ENCODE measurements at places on chromosomes 7 and 10.

GRCh38 chr7:11343818-11344413 lies 370.2 kb downstream of the PHF14 start:
- DNase-seq, result peak; percentile 44

- no peak for DNase-seq
These were observed 26.0 kb upstream of the ZNF735 start for GRCh38 chr7:64180989-64181388.

DNA sequence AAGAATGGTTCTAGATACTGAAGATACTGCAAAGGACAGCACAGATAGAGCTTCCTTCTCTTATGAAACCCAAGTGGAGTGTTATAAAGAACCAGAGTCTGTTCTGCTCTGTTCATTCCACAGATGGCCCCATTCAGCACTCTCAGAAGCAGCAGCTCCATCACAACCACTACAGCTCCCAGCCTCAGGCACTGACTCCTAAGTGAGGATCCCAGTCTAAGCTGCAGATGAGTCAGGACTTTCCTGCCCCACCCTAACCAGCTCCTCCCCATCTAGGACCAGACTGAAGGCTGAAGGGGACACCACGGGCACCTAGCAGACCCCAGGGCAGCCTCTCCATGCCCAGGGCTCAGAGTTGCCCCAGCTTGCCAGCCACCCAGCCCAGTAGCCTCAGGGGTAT lies 379.8 kb downstream of the GRID1 start:
- no peak for DNase-seq

- DNase-seq, result no peak
These were observed 31.8 kb downstream of the CNNM1 start for GRCh38 chr10:99360934-99361333.

DNA sequence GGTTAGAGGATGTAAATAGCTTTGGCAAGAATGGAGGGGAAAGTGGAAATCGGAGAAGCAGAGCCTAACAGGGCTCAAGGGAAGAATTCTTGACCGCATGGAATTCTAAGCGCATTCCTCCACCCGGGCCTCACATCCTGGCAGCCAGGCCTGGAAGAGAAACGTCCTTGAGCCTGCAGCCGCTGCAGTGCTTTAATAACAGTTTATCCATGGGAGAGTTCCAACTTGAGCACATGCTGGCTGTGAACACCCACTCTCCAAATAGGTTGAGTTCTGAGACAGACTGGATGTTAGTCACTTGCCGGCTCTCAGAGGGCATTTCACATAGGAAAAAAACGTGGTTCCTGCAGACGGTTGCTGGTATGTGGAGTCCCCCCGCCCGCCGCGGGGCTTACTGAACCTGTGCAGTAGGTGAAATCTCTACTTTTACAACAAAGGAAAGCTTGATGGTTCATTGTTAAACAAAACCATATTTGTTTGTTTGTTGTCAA lies 61.4 kb upstream of the STEAP1B start:
- no peak for DNase-seq

DNA sequence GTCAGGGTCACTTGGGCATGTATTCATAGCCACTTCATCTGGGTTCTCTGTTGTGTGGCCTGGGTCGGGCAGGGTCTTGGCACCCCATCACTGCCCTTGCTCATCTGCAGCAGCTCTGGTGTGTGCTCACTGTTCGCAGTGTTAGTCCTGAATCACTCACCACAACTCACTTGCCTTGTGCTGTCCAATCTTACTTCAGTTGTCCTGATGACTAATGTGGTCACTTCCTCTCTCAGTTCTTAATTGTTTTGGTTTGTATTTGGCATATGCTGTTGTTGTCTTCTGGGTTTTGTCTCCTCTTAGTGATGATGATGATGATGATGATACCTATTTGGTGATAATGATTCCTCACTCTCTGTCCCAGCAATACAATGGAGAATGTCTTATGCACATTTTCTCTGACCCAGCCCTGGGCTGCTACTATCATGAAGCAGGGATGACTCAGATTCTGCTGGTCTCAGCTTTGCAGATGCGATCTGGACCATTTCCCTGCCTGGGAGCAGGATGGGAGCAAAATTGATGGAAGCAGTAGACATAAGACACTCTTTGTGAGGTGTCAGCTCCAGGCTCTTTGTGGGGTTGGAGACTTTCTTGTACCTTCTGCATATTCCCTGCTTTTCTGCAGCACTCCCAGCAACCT lies 17.0 kb downstream of the ADRA2A start:
- no peak for DNase-seq

DNA sequence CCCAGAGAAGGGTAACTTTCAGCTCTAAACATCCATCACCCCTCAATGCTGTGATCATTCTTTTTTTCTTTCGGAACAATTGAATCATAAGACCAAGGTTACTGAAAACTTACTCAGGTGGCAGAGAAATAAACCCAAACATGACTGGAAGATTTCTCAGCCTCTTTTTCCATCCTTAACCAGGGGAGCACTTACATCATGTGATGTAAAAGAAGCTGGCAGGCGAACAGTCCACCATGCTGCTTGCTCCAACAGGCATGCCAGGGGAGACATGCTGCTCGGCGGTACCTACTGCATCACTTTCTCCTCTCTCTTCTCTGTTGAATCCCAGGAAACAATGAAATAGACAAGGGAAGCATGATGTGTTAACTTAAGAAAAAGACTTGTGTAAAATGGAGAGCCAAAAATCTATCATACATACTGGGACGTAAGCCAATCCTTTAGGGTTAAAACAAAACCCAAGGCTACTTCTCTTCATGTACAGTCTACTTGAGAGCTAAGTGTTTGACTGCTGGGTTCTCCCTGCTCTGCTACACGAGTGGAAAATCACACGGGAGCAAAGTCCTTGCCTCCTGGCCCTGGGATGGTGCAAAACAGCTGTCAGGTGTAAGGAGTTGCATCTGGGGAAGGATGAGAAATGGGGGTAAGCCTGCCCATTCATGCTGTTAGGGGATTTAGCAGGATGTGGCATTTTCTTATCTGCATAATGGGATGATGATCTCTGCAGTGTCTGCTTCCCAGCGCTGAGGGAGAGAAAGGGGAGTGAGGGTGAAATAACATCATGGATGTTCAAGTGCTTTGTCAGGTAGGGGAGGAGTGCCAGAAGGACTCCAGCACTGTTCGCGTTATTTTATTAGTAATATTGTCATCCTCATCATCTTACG lies 64.3 kb upstream of the ZNF438 start:
- no peak for DNase-seq

DNA sequence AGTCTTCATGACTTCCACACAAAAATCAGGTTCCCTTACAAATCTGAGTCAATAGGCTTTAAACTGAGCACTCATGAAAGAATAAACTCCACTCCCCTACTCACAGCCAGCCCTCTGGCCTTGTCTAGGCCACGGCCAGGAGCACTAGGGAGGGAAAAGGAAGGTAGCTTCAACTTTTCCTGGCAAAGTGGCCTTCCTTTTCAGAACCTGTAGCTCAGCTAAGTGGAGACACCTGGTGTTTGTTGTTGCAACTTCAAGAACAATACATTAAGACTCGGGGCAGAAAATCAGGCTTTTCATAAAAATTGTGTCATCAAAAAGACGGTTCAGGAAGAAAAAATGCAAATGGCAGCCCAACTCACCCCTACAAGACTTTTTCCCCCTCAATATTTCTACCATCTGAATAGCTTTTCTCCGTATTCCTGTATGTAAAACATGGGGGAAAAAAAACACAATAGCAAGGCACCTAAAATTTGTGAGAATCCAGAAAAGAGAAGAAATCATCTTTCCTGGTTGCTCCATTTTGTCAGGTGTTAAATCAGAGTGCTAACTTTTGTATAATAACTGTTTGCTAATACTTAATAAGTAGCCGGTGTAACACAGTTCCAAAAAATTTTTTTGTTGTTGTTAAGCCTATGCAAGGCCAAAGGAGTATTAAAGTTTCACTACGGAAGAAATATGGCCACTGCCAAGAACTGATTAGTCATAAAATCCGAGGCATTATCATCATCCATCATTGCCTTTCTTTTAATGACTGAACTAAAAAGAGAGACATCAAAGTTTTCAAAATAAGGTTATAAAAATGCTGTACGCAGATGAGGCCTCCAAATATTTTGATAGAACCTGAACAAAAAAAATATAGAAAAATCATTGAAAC lies 66.2 kb upstream of the ARID5B start:
- DNase-seq, result peak; percentile 7

GRCh38 chr10:86747796-86748581 lies 8.4 kb upstream of the BMPR1A start:
- DNase-seq, result no peak

- no peak for DNase-seq
These were observed 196.6 kb upstream of the FRMD4A start for GRCh38 chr10:14527134-14527844.

GRCh38 chr7:41256186-41256945 lies 446.5 kb downstream of the INHBA start:
- DNase-seq, result no peak

DNA sequence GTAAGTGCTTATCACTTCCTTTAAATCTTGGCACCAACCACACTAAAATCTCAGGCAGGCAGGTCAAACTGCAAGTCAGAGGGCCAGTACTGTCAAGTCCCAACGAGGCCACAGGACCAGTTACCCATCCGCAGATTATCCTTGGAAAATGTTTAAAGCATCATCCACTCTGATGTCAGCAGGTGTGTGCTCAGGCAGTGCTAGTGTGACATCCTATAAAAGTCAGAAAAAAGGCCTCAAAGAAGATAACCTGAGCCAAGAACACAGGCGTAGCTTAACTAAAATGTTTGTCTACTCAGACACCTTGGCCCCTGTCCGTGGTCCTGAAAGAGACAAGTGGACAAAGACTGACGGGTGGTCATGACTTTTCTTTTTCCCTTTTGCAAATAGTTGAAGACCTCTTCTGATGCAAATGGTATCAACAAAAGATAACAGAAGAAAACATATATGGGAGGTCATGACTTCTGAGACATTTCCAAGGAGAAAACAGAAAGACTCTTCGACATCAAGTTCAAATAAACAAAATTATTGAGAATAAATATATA lies 309.3 kb downstream of the KCNMA1 start:
- no peak for DNase-seq

GRCh38 chr10:89648074-89648473 lies 3.0 kb upstream of the PANK1 start:
- no peak for DNase-seq

- DNase-seq, result peak; percentile 80
These were observed 109.2 kb downstream of the STRA8 start for GRCh38 chr7:135342887-135343286.

DNA sequence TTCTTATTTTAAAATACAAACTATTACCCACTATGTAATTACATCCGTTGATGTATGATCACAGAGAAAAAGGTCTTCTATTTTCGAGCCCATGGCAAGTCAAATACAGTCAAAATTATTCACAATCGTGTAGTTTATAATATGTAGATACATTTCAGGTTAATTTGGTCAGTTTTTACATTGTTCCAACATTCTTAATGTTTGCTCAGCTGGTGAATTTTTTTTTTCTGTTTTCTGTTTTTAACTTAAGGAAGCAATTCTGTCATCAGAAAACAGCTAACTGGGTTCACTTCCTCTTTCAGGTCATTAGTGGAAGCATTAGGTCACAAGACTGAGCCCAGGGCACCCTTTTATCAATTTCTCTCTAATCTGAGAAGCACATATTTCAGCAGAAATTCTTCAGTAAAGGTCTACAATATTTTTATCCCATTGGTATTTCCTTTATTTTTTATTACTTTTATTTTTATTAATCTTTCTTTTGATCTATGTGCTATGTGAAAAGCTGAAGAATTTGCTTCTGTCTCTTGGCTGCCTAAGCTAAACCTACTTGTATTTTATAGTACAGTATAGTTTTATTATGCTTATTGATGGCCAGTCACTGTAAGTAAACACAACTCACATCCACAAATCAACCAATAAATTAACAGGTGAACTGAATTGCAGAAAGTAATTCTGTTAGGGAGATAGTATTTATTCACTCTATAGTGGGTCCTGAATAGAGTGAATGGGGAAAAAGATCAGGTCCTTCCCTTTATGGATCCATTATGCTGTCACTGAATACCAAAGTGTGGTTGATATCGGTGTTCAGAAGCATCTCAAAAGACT lies 84.6 kb downstream of the ICA1 start:
- no peak for DNase-seq

GRCh38 chr10:129963641-129964501 lies at the start of gene EBF3:
Gene EBF3, minus strand, starts transcription at chr10:129964274. Its CDS starts 506 bp downstream, at chr10:129963768.
- DNase-seq, result peak; percentile 33

- no peak for DNase-seq
These were observed 1.6 kb upstream of the MARVELD1 start for GRCh38 chr10:97711640-97712572.

DNA sequence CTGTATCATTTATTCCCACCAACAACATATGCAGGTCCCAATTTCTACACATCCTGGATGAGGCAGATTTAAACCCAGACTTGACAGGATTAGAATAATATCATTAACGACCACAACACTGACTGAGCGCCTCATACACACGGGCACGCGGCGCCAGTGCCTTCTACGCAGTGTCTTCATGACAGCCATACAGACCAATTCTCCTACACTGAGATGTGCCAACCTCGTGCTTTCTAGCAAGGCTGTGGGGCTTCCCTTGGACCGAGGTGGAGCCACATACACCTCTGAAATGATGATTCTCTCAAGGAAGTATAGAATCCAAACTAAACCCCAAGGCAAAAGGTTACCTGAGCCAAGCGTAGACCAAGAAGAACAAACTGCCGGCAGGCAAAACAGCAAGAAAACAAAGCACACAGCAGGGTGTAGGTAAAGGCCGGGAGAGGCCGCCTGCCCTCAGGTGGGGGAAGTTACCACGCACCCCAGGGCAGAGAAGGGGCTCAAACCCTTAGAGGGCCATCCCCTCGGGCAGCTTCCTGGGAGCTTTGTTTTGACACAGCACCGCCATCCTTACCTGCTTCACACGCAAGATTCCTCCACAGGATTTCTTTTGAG lies 75.8 kb downstream of the DLG5 start:
- no peak for DNase-seq

DNA sequence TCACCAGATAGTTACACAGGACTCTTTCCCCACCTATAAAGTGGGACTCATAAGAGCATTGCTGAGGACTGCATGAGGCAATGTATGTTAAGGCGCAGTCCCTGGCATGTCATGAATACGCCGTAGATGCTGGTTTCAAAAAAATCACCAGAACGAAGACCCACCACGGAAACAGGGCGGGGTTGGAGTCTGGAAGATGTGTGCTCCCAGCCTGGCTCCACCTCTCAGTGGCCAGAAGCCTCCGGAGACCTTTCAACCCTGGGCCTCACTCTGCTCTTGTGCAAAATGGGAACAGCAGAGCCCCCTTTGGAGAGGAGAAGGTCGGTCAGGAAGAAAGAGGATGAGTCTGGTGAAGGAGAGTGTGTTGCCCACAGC lies 12.4 kb upstream of the ZMIZ1 start:
- no peak for DNase-seq
